AG10803 (cell line): ENCODE measurements at places on chromosomes 6 and 20.

GRCh38 chr20:1883986-1884385 lies 11.2 kb upstream of the SIRPA start:
- no peak for DNase-seq

GRCh38 chr6:42313038-42313437 lies 95.4 kb upstream of the MRPS10 start:
- DNase-seq = no peak

DNA sequence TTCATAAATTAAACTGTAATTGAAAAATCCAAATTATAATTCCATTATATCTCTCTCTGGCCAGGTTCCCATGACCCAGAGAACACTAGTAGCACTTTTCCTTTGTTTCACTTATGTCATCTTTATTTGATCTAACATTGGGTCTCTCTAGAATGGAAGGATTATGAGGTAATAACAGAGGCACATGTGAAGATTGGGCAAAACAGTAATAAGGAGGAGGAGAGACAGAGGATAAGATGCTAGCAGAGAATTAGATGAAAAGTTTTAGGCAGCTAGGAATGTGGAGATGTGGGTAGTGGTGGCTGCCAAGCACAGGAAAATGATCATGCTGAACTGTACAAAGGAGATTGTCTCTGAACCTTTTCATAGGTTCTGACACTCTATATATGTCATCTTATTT lies 3.3 kb downstream of the TAB2 start:
- DNase-seq = peak; percentile 24

- DNase-seq = peak; percentile 32
Observed at GRCh38 chr6:107665382-107665781, 158.7 kb downstream of the SCML4 start.

DNA sequence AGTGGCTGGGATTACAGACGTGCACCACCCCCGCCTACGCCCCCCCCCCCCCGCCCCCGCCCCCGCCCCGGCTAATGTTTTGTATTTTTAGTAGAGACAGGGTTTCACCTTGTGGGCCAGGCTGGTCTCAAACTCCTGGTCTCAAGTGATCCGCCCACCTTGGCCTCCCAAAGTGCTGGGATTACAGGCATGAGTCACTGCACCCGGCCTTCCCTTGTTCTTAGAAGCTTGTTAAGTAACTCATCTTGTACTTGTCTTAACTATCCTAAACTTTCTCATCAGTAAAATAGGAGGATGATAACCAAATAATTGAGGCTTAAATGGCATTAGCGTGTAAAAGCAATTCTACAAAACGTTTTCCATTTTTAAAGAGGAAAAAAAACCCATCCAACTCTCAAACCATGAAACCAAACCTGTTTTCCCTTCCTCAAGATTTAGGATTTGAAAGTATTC lies 4.2 kb downstream of the CDYL start:
- DNase-seq = peak; percentile 46

DNA sequence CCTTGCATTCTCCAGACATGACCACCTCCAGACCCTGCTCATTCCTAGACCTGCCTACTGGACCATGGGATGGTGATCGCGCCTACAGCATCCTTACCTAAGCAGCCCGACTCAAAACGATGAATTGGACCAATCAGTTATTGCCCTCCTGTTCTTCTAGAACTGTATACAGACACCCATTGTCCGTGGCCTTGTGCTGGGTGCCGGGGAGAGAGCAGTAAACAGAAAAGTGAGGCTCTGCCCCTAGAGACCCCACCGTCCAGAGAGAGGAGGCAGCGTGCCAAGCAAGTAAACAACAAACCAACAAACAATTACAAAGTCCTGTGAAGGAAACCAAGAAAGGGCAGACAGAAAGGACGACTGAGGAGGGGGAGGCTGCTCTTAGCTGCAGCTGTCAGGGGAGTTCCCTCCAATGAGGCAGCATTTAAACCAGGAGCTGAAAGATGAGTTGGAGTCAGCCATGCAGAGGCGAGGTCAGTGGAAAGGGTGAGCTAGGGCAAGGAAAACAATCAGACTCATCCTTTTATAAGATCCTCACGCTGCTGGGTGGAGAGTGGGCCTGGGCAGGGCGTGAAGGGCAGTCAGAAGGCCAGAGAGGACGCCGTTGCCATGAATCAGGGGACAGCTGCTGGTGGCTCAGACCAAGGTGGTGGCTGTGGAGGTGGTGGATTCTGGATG lies 37.6 kb upstream of the BLCAP start:
- DNase-seq = no peak

DNA sequence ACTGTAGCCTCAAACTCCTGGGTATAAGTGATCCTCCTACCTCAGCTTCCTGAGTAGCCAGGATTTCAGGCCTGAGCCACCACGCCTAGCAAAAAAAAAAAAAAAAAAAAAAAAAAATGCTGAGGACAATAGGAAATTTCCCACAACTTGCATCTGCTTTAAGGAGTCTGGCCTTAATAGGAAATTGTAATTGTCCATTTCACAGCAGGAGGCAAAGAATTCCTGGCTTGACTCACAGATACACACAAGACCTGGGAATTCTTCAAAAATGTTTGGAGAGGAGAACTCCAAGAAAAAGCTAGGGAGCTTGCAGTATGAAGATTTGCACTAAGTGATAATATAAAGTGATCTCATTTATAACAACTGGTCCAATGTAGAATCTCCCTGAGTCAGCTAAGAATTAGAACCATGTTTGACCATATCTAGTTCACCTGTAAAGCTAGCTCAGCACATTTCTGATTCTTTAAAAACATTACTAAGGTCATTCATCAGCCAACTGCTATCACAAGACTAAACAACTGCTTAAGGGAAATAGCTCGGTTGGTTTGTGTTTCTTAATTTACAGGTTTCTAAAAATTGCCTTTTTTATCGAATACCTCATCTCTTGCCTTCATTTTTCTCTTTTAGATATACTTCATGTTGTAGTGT lies 80.2 kb upstream of the SLC2A12 start:
- peak; percentile 39 for DNase-seq

- DNase-seq = no peak
Observed at GRCh38 chr6:145090801-145091585, 644.3 kb downstream of the EPM2A start.

GRCh38 chr6:116268589-116269293 lies 11.0 kb downstream of the TSPYL1 start:
- DNase-seq = peak; percentile 82

- no peak for DNase-seq
Observed at GRCh38 chr20:19745106-19745505, 13.0 kb upstream of the RIN2 start.

DNA sequence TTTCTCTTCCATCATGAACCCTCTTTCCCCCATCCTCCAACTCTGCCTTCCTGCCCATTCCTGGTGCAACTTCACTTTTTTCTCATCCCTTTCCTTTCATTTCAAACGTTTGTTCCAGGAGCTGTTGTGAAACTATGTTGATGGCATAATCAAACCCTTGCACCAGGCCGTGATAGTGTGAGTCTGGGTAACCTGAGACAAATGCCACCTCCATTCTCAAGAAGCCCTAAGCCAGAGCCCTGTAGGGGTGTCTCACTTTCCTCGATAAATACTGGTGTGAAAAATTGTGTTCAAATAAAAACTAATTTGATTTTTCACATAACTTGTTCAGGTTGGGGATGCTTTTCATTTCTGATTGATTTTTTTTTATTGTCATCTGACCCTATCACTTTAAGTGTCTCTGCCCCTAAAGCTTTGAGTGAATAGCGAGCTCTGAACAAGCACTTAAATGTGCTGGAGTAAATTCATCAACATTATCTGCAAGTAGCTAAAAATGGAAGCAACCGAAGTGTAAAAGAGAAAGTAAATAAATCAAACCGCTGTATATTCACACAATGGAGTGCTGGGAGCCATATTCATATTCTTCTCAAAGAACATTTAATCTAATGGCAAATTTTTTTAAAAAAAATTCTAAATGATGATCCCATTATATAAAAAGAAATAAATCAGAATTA lies 303.1 kb upstream of the CDYL start:
- no peak for DNase-seq

DNA sequence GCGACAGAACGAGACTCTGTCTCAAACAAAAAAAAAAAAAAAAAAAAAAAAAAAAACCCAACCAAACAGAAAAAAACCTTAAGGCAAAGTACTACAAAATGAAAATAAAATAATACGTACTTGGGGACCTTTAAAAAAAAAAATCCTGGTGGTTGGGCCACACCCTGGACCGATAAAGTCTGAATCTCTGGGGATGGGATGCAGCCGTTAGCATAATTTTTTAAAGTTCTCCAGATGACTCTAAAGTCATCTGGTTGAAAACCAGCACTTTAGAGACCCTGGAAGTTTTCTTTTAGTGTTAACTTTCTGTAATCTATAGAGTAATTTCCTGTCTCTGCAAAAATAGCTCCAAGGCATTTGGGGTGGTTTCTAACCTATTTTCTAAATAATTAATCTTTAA lies 142.9 kb upstream of the SALL4 start:
- no peak for DNase-seq

GRCh38 chr6:18327626-18328025 lies 59.5 kb upstream of the RNF144B start:
- DNase-seq = no peak

- DNase-seq = no peak
Observed at GRCh38 chr6:98574984-98575383, 259.4 kb upstream of the POU3F2 start.

DNA sequence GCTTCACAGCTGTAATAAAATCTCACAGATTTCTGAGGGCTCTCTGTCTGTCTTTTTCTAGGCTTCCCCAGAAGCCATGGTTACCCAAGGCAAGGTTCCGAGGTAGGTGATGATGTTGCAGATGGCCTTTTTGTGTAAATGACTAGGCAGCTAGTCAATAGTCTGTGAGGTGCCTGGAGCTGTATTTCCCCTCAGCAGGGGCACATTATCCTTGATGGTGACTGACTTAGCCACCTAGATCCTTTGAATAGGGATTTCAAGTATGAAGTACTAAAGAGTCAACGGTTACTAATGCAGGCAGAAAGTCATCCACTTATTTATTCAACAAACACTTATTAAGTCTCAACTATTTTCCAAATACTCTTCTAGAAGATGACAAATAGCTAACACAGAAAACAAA lies 49.3 kb upstream of the L3MBTL3 start:
- DNase-seq = no peak

- DNase-seq = peak; percentile 47
Observed at GRCh38 chr6:152474354-152474753, 162.8 kb downstream of the SYNE1 start.

DNA sequence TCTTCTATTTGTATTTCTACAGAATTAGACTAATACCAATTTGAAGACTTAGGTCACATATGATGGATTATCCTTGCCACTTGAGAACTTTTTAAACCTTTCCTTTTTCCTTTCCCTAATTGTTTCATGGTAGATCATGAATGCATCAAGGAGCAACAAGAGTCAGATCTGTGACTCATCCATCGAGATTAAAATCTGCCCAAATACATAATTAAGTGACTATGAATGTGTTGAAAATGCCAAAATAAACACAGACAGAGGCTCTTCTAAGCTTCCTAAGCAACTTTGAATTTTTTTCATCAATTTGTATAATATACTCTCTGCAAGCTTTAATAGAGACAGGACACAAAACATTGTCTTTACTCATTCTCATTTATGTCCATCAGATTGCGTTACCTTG lies 23.5 kb upstream of the HTR1E start:
- no peak for DNase-seq

DNA sequence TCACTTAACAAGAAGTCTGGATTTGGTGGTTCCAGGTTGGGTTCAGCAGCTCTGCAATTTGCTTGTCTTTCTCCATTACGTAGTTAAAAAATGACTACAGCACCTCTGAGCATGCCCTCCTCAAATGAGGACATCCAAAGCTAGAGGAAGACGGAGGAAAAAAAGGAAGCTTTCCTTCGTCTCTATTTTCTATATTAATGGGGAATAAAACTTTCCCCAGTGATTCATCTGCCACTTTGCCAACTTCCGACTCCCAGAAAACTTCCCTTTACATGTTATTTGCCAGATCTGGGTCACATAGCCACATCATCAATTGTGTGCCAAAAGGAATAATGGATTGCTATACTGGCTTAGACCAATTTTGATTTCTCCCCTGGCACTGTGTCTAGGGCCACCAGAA lies 69.5 kb downstream of the ZFAND3 start:
- DNase-seq = peak; percentile 20

GRCh38 chr6:28719275-28719940 lies 193.7 kb downstream of the GPX5 start:
- peak; percentile 21 for DNase-seq

GRCh38 chr6:82701341-82701740 lies 337.7 kb downstream of the TPBG start:
- DNase-seq = no peak

GRCh38 chr20:61571221-61571620 lies 319.2 kb downstream of the CDH4 start:
- DNase-seq = no peak

DNA sequence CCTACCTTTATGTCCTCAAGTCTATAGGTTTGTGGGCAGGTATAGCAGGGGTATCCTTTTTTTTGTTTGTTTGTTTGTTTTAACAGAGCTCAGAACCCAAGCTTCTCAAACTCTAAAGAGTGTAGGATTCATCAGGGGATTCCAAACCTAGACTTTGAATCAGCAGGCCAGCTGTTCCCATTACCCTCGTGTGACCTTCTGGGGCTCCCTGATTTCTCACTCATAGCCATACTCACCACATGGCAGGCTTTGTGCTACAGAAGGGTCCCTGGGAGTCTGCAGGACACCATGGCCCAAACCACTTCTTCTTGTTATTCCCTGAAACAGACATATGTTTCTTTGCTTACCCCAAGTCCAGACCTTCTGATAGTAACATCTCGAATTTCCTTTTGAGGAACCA lies 350.8 kb upstream of the TSHZ2 start:
- no peak for DNase-seq

DNA sequence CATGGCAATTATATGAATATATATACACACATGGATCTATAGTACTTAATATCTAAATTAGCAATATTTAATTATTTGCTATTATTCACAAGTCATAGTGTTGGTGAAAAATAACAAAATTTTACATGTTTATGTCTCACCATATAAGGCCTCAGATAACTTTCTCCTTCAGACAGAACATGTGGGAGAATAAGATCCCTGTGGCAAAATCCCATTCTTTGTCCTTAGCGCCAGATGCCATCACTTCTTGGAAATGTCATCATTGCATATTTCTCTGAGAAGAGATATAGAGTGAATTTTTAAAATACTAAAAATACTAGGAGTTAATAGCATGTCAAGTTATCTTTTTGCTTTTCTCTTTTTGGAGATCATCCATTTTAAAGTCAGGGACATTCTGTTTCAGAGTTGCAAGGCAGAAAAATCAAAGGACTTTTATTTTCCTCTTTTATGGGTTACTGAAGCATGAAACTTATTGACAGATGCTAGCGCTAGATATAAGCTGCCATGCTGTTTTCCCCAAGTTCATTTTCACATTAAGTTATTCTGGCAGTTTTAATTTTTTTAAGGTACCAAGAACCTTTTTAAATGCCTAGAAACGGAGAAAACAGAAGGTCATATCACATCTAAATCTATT lies 30.4 kb upstream of the STXBP5 start:
- DNase-seq = no peak

DNA sequence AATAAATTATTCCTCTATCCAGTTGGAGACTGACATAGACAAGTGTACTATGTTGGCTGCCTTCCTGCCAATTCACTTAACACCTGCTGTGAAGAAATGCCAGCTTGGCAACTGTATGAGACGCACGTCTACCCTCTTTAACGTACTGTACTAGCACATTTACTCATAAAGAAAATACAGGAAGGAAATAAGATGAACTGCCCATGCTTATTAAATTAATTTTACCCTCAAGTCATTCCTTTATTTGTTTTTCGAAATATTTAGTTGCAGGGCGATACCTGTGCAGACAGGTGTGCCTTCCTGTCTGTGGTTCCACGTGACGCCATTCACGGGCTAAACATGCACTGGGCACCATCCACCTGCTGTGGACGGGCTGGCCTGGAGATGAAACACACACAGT lies 52.0 kb downstream of the PSMG4 start:
- DNase-seq = no peak
